ENCODE measurements at places on chromosomes 7 and 10.

GRCh38 chr7:36217961-36218284 is 64.9 kb downstream of the EEPD1 start:
- no peak for DNase-seq

DNA sequence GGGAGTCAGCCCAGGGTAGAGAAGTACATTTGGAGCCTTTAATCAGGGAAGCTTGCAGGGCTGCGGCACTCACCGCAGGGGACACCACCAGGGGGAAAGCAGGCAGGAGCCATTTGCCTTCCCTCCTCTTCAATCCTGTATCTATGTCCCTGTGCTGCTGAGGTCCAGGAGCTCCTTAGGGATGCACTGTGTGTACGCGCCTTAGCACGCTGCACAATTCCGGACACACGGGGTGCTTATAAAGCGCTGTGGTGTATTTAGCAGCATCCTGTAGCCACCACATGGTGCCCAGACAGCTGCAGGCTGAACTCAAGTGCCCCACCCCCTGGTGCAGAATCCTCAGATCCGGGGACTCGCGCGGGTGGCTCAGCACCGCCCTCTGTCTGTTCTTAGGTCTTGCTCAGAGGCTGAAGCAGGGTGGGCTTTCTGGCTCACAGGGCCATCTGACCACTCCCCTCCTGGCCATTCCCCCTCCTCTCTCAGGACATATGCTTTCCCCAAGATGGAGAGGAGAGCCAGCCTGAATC is 421.4 kb downstream of the SDK1 start:
- no peak for DNase-seq

DNA sequence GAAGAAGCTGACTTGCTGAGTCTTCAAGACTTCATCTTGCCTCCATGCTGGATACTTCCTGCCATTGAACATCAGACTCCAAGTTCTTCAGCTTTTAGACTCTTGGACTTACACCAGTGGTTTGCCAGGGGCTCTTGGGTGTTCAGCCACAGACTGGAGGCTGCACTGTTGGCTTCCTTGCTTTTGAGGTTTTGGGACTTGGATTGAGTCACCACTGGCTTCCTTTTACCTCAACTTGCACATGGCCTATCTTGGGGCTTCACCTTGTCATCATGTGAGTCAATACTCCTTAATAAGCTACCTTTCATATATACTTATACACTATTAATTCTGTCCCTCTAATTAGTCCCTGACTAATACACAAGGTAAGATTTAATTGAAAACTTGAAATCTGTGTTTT is 361.7 kb upstream of the SEMA3C start:
- DNase-seq: no peak

- no peak for DNase-seq
Observed at GRCh38 chr7:17299483-17299991, 1.1 kb downstream of the AHR start.

- DNase-seq: no peak
Observed at GRCh38 chr7:22051886-22052673, 106.4 kb upstream of the CDCA7L start.

GRCh38 chr10:22554461-22555182 is 159.8 kb downstream of the PIP4K2A start:
- no peak for DNase-seq

Data from activated CD4-positive, CD25-positive, alpha-beta regulatory T cell (primary cell).